Stimulated activated naive CD8-positive, alpha-beta T cell treated with anti-CD3 and anti-CD28 coated beads, Interleukin-15, amount 100 ng/mL, for 72 hours (primary cell): ENCODE measurements at places on chromosomes 16 and 17.
A peak's percentile ranks its signal among the peaks of the same experiment; 100 is the strongest.

GRCh38 chr17:71935341-71935740, 185.5 kb upstream of the SOX9 start:
- no peak for DNase-seq

DNA sequence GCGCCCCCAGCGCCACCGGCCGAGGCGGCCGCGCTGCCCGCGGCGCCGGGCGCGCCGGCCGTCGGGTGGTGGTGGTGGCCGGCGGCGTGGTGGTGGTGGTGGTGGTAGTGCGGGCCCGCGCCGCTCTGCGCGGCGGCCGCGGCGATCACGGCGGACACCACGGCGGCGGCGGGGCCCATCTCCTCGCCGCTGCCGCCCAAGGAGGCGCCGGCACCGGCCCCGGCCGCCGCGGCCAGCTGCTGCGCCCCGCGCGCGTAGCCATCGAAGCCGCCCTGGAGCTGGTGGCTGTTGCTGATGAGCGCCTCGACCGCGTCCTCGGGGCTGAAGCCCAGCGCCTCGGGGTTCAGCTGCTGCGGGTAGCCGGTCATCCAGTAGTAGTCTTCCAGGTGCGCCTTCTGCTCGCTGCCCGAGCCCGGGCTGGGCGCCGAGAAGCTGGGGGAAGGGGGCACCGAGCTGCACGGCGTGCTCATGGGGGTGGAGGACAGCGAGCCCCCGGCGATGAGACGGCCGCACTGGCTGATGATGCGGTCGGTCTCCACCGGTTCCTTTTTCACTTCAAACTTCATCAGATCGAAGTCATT, 1.2 kb downstream of the MAF start:
- peak; percentile 15 for DNase-seq

DNA sequence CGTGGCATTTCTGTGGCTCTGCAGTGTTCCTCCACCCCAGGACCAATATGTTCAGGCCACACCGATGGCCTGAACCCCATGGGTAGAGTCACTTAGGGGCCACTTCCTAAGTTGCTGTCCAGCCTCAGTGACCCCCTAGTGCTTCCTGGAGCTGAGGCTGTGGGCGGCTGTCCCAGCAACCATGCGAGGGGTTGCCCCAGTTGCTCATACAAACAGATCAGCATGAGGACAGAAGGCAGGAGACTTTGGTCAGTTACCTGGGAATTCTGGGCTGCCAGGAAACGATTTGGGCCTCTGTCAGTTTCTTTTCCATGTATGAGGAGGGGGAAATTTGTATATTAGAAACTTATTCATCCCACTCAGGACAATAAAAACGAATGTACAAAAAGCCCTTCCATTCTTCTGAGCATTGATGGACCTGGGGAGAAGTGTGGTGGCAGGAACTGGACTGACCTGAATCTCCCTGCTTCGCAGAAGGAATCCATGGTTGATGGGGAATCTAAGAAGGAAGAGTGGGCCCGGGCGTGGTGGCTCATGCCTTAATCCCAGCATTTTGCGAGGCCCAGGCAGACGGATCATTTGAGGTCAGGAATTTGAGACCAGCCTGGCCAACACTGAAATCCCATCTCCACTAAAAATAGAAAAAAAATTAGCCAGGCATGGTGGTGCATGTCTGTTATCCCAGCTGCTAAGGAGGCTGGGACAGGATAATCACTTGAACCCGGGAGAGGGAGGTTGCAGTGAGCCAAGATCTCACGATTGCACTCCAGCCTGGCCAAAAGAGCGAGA, 4.9 kb upstream of the IL32 start:
- DNase-seq = no peak

DNA sequence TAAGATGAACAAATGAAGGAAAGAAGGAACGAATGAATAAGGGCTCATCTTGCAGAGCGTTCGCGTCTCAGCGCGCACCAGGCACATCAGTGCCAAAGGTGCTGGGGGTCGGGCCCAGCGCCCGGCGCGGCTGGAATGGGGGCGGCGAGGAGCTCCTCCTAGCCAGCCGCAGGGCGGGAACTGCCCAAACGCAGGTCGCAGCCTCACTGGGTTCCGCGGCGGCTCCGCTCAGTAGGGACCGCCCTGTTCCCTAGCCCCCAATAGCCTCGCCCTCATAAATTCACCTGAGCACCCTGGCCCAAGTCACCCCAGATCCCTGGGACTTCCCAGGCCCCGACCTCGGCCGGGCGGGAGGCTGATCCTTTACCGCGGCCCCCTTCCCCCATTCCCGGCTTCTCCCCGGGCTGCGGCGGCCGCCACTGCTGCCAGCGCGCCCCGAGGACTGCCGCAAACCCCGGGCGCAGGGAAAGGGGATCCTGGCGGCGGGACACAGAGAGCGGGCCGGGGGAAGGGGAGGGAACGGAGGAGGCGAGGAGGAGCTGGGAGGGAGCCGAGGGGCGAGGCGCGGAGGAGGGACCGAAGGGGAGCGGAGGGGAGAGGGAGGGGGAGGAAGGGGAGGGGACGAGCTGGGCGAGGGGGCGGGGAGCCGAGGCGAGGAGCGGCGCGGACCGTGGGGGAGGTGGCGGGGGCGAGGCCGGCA, 377 bp upstream of the CRHR1 start:
- peak; percentile 8 for DNase-seq

DNA sequence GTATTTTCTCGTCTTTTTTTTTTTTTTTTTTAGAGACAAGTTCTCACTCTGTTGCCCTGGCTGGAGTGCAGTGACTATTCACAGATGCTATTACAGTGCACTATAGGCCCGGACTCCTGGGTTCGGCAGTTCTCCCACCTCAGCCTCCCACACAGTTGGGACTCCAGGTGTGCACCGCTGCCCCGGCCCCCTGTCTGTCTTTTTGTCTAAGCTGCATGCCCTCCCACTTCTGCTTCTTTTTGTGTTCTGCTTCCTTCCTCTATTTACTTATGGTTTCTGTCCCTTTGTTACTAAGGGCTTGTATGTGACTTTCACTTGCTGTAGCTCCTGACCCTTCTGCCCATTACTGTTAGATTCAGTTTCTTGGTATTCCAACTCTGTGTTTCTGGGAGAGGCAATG, 20.5 kb downstream of the SLC7A6 start:
- DNase-seq = no peak
